ENCODE measurements at places on chromosomes 16 and 17.

DNA sequence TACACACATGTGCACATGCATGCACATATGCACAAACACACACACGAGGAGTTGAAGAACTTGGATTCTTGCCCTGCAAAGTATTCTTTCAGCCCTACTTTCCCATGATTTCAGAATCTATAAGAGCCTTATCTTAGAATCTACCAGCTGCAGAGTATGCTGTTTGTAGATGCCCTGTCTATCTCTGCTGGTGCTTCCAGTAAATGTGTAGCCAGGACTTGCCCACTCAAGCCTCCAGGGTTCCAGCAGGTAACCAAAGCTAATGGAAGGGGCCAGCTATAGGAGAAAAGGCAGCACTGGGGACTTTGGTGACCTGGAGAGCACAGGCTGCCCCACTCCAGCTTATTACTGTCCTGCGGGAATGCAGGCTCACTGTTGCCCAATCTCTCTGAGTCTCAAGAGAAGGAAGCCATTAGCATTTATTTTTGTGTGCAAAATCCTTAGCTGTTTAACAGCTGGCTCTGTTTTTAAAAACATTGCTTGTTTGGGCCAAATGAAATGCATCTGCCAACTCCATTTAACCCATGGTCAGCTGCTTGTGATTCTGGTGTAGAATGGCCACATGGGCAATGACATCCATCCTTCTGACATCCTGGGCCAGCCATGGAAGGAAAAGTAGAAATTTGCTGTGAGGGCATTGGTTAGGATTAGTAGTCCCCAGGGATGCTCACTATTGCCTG, 28.6 kb upstream of the XYLT1 start:
- DNase-seq, result no peak

DNA sequence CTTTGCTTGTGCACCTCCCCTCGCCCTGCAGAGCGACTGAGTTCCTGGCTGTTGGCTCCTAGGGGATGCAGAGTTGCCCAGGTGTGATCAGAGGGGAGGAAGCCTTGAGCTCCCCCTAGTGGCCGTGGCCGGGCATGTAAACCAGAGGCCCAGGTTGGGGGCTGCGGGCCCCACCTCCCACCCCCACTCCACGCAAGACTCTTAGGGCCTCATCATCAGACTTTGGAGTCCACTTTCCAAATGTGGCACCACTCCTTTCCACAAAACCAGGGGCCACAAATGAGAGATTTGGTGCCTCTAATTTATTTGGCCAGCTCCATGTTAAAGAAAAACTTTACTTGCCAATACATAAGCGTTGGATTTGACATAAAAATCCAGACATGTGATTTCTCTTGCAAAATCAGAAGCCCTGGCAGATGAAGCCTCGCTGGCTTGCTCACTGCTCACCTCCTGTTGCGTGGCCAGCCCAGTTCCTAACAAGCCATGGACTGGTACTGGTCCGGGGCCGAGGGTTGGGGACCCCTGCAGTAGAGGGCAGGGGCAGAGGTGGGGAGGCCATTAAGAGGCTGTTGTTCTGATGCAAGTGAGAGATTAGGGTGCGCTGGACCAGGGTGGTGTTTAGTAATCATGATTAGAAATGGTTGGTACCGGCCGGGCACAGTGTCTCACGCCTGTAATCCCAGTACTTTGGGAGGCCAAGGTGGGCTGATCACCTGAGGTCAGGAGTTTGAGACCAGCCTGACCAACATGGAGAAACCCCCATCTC, 28.7 kb upstream of the GAS7 start:
- DNase-seq, result peak; percentile 64

- DNase-seq, result no peak
Measured at GRCh38 chr17:36851250-36851649, 86.0 kb upstream of the LHX1 start.

DNA sequence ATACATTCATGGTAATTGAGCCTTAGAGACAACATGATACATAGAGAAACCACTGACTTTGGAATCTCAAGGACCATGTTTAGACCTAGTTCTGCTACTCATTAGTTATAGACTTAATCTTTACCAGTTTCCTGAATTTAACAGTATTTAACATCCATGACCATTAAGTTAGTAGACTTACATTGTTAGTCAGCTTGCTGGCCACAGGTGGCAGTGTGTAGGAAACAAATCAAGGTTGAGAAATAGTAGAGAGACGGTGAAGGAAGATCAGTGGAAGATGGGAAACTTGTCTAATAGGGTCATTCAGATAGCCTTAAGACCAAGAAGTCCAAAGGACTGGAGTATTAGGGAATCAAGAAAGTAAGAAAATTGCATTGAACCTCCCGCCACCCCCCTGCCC, 31.0 kb downstream of the OMG start:
- peak; percentile 15 for DNase-seq

DNA sequence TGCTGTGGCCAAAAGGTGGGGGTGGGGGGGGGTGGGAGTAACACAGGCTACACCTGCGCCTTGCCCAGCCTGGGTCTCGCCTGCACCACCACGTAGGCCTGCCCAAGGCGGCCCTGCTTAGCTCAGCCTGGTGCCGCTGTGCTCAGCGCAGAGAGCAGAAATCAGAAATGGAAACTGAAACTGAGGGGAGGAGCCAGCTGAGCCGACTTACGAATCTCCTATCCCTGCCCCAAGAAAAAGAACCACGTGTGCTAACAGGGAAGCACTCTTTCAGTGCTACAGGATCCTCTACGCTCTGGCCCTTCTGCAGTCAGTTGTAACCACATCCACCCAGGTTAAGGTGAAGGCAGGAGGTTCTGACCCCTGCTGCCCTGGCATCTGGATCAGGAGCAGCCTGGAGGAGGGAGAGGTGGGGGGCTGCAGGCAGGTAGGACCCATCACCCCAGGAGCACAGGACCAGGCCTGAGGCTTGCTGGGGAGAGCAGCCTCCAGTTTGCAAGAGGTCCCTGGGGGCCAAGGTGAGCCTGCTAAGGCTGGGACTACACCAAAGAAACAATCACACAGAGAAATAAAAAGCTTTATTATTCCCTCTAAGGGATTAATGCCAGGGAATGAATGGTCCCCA, at the start of gene DHX58:
DHX58 (minus strand) TSS at position 163 of the 625 bp plus-strand sequence. CDS start 822 bp downstream, outside the sequence.
- DNase-seq, result peak; percentile 82

DNA sequence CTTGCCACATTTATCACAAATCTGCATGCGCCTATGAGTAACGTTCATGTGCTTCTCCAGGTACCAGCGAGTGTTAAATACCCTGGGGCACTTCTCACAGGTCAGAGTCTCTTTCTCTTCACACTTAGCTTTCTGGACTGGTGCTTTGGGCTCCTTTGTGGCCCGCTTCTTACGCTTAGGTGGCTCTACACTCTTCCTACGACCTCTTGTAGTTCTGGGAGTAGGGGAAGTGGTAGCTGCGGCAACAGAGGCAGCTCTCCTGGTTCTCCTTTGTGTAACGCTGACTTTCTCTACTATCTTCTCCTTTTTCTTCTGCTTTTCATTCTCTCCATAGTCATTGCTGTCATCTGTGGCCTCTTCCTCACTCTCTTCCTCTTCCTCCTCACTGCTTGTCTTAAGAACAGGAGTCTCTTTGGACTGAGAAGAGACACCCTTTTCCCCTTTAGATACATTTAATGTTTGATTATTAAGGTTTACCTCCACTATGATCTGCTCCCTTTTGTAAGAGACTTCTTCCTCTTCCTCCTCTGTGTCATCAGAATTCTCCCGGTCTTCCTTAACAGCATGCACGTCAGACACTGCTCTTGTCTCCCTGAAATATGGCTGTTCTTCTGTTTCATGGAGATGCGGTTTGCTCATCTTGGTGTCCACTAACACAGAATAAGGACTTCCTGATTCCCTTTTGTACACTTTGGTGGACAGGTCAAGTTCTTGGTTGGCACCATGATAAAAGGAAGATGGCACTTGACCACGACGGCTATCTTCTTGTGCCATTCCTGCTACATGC, 45.0 kb downstream of the ZNF652 start:
- peak; percentile 59 for DNase-seq

- peak; percentile 60 for DNase-seq
Measured at GRCh38 chr17:51128076-51128475, 7.4 kb upstream of the SPAG9 start.

DNA sequence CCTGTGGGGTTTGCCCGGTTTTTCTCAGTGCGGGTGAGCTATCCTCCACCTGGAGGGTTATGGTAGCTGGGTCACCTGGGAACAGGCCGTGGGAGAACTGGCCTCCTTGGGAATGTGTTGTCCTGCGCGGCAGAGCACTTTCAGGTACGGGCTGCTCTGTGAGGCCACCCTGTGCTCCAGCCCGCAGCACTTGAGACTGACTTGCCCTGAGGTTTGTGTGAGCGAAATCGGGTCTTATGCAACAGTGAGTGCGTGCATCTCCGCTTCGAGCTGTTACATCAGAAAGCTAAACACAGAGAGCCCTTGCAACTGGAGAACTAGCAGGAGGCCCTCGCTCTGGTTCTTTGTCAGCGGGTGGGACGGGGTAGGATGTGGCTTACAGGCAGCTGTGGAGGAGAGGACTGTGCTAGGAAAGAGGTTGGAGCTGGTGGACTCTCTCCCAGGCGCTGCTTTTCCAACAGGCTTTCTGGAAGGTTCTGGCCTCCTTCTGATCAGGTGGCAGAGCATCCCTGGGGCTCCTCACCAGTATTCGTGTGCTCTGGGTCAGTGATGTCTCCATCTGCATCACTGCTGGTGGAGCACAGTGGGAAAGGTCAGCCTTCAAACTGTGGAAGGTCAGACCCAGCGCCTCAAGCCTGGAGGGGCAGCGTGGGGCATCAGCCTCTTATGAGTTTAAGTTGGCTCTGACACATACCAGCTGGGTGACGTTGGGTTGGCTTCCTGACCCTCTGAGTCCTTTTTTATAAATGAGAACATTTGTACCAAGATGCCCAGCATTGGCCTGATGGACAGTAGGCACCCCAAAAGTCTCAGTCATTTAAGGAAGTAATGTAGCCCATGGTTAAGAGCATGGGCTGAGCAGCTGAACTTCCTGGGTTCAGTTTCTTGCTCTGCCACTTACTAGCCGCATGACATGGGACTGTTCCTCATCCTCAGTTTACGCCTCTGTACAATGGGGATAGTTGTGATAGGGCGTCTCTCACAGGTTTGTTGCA, 76.3 kb downstream of the KSR1 start:
- DNase-seq, result peak; percentile 97

DNA sequence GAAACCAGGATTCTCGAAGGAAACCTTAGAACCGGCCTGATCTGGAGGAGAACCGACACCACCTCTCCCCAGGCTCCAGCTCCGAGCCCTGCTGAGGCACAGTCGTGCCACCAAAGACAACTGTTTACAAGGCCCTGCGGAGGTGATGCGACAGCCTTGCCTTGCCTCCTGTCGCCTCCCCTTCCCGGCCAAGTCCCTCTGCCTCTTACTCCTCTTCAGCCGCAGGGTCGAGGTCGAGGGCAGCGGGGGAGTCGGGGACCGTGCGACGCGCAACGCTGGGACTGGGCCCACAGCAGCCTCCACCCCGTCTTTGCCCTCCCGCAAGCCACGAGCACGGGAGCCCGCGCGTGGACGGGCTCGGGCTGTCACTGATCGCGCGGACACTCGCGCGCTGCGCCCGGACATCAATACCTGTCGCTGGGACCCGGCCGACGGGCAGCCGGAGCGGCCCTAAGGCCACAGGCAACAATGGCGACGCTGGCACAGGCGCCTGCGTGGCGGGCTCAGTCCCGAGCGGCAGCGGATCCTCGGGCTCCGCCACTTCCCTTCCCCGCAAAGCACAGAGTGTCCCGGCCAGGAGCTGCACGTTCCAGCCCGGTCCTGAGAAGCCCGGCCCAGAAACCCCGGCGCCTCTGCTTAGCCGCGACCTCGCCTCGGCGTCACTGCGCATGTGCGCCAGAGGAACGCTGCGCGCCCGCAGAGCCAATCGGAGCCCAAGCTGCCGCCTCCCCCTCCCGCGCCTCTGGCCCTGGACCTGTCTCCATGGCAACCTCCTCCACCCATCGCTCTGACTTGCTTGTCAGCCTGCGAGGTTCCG, at the start of gene ZNF287:
ZNF287 (minus strand) TSS at position 664 of the 817 bp plus-strand sequence. CDS start 1,473 bp downstream, outside the sequence.
- peak; percentile 87 for DNase-seq

GRCh38 chr17:63760771-63761539, 12.4 kb downstream of the CCDC47 start:
- DNase-seq, result no peak
